ENCODE measurements at places on chromosomes 7 and 10.

DNA sequence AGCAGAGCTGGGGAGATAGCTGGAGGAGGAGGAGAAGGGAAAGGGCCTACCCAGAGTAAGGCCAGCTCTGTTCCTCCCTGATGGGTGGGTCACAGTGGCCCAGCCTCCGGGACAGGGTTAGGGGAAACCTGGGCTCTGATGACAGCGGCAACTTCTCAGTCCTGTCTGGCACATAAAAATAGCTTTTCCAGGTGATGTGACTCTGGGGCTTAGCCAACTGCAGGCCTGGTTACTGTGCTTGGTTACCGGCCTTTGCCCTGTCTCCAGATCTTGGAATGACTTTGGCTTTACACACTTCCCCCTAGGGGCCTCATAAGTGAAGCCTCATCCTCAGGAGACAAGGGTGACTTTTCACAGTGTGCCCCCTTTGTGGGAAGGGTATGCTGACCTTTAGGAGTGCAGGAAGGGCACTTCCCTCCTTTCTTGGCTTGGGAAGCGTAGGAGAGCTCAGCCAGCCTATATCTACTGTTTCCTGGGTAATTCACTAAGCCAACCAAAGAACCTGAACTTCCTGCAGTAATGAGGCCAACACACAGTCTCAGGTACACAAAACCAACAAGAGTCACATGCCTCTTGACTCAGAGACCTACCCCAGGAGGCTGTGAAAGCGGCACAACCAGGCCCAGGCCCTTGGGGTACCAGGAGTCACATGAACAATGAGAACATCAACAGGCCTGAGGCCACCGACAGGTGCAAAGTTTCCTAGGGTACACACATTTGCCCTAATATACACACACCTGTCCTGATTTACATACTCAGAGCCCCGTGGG lies 11.7 kb upstream of the HILPDA start:
- DNase-seq = no peak

DNA sequence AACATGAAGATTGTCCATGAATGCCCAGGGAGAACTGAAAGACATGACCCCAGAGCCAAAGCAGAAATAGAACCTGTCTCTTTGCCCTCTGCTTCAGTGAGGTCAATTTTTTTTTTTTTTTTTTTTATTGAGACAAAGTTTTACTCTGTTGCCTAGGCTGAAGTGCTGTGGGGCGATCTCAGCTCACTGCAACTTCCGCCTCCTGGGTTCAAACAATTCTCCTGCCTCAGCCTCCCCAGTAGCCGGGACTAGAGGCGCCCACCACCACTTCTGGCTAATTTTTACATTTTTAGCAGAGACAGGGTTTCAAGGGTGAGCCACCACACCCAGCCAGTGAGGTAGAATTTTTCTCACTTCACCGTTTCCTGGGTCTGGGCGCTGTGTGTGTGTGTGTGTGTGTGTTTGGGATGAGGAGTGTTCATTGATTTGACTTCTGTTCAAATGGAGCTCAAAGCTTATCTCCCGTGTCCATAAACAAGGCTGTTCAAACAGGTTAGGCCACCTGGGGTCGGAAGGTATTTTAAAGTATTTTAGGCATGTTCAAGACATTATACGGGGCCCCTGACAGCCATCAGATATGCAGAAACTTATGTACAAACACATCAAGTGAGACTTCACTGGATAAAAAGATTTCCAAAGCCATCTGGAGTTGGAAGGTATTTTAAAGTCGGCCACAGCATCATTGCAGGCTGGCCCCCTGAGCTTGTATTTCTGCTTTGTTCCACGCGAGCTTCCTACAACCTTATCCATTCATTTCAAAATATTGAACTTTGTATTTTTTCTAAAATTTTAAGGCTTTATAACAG lies 93.8 kb downstream of the MAP3K8 start:
- no peak for DNase-seq

DNA sequence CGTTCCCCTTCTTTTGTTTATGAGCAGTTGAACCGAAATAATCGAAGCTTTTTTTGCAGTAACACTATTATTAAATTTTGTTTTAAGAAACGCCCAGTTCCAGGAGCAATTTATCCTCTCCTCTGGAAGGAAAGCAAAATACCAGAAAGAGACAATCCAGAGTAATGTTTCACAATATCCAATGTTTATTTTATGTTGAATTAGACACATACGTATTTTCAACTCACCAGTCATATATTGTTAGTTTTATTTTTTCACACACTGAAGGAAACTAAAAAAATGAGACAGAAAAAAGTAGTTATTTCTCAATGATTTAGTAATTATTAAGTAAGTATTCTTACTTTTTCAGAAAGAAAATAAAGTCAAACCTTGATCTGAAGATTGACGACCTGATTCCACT lies 85.1 kb downstream of the MYOF start:
- no peak for DNase-seq

- no peak for DNase-seq
Measured at GRCh38 chr7:99106411-99106810, 37.5 kb downstream of the SMURF1 start.

DNA sequence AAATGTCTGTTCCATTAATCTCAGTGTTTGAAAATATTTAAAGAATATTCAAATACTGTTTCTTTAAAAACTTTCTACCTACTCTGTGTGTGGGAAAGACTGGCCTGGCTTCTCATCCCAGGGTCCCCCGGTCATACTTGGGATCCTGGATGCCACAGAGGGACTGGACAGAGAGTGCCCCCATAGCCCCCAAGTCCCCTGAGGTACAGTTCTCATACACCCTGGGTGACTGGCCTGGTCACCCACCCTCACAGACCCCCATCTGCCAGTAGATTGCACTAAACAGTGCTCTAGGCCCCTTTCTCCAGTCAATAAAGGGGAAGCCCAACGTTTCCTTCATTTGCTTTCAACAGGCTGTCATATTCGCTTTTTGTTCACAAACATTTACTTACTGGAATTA lies 3.0 kb downstream of the TMEM273 start:
- no peak for DNase-seq

- no peak for DNase-seq
Measured at GRCh38 chr10:133276100-133276434, 601 bp downstream of the ADAM8 start.

DNA sequence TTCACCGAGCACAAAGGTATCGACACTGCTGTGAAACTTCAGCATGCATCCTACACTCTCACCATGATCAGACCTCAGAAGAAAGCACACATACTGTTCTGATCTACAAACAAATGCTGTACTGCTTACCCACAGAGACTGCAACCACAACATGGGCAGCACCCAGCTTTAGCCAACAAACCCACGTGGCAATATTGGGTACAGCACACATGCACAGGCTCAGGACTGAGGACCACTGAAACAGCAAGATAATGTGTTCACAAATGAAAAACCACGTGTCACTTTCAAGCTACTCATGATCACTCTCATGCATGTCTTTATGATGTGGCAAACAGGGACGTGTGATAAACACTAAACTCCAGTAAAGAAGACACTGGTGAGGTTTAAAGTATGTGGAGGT lies 119.3 kb upstream of the PTN start:
- DNase-seq = no peak

- DNase-seq = no peak
Measured at GRCh38 chr7:111558991-111559390, 3.3 kb downstream of the IMMP2L start.

DNA sequence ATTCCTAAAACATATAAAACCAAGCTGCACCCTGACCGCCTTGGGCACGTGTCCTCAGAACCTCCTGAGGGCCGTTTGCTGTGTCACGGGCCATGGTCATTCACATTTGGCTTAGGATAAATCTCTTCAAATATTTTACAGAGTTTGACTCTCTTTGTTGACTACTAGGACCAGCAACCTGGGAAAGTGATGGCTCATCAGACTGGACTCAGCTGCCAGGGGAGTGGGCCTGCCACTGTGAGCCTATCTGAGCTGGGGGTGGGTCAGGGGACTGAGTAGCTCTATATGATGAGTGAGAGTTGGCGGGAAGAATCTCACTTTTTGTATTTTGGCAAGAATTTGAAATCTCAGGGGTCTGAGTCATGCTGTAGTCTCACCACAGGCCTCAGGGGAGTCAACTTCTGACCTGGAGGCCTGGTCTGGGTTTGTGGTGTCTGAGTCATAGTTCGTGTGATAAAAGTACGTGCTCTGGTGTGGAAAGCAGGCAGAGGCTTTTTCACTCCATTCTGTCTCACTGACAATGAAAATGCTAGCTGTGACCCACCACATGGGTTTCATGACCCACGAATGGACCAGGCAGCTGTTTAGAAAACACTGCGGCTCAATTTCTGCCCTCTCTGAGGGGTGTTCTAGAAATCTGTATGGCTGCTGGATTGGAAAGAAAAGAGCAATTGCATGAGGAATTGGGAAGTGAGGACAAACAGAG lies 4.2 kb upstream of the UPP1 start:
- peak; percentile 56 for DNase-seq

GRCh38 chr10:22321924-22322640 lies 1.2 kb downstream of the BMI1 start:
- no peak for DNase-seq

DNA sequence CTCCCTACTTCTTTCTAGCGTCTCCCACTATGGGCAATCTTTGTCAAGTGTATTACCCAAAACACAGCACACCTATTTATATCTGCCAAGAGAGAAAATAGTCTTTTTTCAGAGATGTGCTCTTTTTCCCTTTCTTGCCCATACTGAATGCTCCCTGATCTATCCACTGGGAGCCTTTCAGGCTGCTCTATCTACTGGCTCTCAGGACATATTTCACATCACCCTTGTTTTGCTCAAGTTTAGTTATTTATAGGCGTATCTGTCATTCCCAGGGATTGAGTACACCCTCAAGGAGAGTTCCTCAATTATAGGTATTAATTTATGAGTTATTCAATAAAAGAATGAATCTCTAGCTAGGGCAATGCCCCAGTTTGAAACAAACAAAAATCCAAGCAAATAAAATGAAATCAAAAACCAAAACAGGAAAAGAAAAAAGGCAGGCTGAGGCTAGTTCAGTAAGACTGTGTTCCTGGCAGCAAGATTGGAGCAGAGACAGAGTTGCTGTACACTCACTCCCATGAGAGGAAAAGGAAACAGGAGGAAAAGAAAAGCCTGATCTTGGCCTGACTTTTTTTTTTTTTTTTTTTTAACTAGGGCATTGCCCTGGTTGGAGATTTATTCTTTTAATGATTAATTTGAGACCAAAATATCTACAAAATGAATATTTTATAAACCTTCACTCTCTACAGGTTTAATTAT lies 665.9 kb upstream of the PCDH15 start:
- DNase-seq = no peak

- DNase-seq = no peak
Measured at GRCh38 chr10:483261-483660, 206.2 kb downstream of the DIP2C start.

- no peak for DNase-seq
Measured at GRCh38 chr10:61978965-61979364, 77.5 kb downstream of the ARID5B start.

DNA sequence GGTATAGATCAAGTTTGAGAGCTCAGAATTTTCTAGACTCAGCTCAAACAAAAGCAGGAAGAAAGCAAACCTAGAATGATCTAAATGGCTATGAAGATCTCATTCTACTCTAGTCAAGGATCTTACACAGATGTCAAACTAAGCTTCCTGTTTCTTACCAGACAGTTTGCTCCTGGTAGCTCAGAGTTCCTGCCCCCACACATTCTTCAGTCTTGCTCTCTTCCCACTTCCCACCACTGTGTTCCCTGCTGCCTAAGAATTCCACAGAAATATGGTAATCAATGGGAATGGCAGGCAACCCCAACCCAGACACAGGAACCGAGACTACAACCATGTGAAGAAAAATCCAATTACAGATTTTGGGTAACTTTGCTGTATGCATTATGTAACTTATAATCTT lies 133.4 kb upstream of the PTN start:
- DNase-seq = no peak

DNA sequence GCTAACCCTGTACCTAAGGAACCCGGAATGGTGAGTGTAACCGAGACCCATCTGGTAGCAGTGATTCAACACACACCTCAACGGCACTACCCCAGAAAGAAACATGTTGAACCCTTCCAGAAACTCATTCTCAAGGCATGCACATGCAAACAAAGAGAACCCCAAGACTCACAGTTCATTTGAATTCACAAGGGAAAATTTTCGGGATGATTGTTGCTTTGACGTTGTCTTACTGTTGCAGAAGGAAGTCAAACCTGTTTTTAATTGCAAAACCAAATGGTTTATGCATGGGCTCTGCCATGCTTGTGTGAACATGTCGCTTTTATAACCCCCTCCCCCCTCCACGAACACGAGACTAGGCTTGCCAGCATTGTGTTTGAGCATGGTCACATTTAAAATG lies 539.7 kb downstream of the GATA3 start:
- DNase-seq = no peak

- DNase-seq = no peak
Measured at GRCh38 chr10:71252220-71252619, 39.9 kb downstream of the UNC5B start.

- DNase-seq = no peak
Measured at GRCh38 chr10:4215963-4216575, 431.1 kb upstream of the KLF6 start.

- DNase-seq = no peak
Measured at GRCh38 chr10:46992803-46993561, 81.8 kb downstream of the PTPN20 start.

DNA sequence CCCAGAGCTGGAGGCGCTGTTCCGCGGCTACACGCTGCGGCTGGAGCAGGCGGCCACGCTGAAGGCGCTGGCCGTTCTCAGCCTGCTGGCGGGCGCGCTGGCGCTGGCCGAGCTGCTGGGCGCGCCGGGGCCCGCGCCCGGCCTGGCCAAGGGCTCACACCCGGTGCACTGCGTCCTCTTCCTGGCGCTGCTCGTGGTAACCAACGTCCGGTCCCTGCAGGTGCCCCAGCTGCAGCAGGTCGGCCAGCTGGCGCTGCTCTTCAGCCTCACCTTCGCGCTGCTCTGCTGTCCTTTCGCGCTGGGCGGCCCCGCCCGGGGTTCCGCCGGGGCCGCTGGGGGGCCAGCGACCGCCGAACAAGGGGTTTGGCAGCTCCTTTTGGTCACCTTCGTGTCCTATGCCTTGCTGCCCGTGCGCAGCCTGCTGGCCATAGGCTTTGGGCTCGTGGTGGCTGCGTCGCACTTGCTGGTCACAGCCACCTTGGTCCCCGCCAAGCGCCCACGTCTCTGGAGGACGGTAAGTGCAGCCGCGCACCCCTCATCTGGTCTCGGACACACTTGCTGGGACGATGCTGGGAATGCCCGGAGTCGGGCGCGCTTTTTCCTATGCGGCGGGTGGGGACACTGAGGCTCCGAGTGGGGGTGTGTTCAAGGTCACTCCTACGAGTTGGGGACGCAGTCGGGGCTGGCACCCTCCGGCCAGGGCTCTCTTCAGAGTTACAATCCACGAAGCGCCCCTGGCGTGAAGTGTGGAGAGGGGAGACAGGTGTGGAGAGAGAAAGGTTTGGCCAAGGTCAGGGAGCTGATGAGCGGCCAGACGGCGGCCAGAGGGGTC lies 717 bp downstream of the ADCY1 start:
- DNase-seq = no peak

GRCh38 chr7:47181746-47182361 lies 400.1 kb downstream of the TNS3 start:
- no peak for DNase-seq
